NT2/D1 (cell line): ENCODE measurements at places on chromosomes 16 and 17.

DNA sequence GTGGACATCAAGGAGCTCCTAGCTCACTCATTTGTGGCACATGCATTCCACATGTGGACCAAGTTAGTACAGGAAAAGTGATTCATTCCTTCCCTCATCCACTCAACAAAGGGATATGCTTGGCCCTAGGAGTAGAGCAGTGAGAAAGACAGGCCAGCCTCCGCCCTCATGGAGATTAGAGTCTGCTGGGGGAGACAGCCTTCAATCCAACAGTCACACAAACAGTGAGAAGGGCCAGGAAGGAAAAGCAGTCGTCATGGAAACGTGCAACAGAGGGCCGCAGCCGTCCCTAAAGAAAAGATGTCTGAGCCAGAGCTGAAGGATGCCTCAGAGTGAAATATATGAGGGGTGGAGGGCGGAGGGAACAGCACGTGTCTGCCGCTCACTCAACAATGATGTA, 109.9 kb downstream of the VPS53 start:
- DNase-seq, result no peak

DNA sequence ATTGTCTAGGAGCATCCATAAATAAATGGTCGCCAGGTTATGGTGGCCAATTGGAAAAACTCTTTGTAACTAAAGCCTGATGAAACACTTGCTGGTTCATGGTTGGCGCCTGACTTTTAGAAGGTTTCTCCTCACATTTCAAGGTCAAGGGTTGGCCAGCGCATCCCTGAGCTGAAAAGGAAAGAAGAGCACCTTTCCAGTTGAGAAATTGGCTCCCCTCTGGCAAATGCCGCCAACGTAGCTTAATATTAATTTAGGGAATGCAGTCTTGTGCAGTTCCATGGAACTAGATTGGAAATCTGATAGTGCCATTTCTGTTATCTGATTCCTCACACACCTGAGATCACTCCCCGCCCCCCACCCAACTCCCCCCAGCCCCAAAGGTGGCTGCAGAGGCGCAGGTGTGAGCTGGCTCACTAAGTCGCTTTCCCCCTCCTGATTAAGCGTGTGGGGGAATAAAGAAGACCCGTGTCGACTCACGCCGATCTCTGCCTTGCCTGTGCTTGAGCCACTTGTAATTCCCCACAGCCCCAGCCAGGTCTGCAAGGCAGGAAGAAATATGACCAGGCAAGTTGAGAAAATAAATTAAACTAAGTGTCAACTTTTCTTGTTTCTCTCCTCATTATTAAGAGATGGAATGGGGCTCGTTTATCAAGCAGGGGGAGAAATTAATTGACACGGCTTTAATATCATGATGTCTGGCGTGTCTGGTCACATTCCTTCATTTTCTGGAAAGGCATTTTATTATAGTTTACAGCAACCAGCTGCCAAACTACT, 157.7 kb downstream of the CCDC182 start:
- no peak for DNase-seq

GRCh38 chr17:35051579-35052240, 11.8 kb downstream of the RFFL start:
- DNase-seq, result no peak

GRCh38 chr17:62091804-62092203, 26.7 kb upstream of the MED13 start:
- no peak for DNase-seq

GRCh38 chr17:37047631-37048104, 98.9 kb downstream of the AATF start:
- peak; percentile 84 for DNase-seq

DNA sequence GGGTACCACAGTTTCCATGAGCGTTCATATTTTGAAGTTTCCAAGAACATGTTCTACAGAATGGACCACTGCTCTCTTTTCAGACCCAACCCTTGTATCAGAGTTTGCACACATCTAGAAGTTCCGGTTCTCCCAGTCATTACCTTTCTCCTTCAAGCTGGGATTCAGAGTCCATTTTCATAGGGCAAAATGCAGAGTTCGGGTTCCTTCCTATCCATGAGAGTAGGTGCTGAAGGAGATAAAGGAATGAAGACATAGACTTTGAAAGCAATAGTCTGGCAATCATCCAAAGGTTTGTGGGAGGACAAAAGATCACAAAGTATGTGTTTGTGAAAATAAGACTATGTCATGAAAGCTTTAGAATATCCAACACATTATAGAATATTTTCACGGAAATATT, 699.6 kb downstream of the MAF start:
- DNase-seq, result no peak

DNA sequence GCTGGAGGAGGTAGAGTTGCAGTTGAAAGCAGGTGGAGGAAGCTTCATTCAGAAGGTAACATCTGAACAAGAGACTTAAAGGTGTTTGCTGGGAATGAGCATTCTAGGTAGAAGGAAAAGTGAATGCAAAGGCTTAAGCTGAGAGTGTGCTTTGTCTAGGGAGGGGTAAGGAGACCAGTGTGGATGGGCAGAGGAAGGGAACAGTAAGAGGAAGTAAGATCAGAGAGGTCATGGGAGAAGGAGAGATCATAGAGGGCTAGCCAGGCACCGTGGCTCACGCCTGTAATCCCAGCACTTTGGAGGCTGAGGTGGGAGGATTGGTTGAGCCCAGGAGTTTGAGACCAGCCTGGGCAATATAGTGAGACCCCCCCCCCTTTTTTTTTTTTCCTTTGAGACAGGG, 3.3 kb downstream of the STX4 start:
- no peak for DNase-seq
